ENCODE measurements at places on chromosomes 2 and 18. TPM values are rescaled to one million over a fixed set of nuclear protein-coding genes. Genes with fewer than 3 reads are reported as not detected.

Gene NMUR1
- 1.3 TPM for total RNA-seq

DNA sequence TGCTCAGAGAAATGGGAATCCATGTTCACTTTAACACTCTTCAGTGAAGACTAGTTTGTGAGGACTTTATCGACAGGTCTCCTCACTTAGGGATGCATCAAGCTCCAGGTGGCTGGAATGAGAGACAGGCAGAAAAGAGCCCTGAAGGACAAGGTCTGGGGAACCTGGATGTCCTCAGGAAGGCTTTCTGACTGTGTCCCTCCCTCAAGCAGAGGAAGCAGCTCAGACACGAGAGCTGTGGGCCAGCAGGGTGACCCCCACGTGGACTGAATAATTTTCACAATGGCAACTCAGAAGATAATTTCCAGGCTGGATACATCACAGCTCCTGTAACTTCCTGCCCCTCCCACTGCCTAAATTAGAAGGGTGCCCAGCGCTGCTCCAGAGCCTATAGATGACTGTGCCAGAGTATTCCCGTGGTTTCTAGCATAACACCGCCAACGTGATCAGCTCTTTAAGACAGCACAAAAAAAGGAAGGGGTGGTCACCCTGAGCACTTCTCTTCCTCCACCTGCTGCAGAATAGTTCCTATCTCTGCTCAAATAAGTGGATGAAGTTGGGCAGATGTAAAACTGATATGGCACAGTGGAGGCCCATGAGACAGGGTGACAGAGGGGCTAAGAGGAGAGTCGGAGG is 25.7 kb upstream of the NCK2 start:
- DNase-seq, result no peak

DNA sequence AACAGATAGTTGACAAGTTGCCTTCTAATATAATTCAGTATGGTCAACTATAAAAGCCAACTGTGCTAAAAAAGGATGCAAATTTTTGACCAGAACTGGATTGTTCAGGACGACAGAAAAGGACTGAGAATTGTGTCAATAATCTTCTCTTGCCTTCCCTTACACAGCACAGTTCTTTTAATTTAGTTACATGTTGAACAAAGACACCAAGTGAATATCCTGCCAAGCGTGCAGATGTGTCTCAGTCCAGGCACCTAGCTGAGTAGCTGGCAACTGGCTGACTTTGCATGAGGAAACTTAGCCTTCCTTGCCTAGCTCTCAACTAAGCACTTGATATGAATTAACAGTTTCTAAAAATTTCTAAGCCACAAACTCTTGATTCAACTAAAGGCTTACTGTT is 801.4 kb downstream of the BCL11A start:
- no peak for DNase-seq

DNA sequence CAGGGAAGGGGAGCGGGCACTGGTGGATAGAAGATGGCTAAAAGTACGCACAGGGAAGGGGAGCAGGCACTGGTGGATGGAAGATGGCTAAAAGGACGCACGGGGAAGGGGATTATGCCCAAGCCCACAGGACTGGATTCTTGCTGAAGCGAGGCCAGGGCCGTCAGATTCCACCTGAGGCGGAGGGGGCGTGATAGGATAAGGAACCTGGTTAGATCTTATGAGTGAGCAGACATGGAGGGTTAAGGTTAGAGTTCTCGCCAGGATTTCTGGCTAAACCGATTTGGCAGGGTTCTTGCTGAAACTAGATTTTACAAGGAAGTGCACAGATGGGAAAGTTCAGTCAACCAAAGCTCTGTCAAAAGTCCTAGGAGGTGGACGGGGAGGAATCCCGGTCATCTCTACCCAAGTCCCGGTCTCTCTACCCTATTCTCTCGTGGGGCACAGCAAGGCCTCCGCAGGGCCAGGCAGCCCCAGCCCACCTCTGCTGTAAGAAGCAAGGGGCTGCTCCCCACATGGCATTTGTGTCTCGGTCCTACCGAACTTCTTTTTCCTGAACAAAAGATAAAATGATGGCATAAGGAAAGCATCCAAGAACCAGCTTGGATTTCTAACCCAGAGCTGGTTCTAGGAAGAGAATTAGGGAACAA is 140.8 kb downstream of the PTGR3 start:
- no peak for DNase-seq

- DNase-seq, result no peak
Measured at GRCh38 chr18:12750715-12751502, 48.1 kb downstream of the PSMG2 start.

DNA sequence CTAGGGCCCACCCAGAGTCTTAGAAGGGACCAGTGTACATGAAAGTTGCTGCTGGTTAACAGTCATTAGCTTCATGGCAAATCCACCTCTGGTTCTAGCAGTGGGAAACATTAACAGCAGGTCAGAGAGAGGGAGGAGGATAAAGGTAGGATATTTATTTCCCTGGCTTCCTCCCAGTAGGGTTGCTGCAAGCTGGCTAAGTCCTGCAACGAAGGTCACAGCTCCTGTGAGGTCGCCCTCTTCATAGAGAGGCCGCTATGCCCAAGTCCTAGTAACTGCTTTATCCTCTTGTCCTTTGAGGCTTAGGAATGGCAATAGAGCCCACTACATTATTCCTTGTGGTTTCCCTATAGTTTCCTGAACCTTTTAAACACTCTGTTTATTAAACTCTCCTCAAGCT is 84.0 kb upstream of the ACSL3 start:
- DNase-seq, result no peak

Gene ASB18
- total RNA-seq, result not detected

Gene SLC16A14
- 2.5 TPM for total RNA-seq

Gene MSTN
- total RNA-seq, result 0.17 TPM
